ENCODE measurements at places on chromosomes 2 and 18.

DNA sequence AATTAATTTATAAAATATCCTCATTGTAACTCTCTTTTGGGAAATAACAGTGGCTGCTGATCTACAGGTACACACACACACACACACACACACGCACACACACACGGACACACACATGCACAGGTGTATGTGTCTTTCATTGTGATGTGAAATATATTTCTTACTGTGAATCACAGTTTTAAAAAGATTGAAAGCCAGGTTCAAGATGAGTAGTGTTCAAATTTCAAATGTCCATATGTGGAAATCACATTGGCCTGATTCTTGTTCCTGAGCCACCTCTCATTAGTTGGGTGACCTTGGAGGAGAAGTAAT is 372.4 kb downstream of the ALK start:
- DNase-seq, result no peak

GRCh38 chr2:46042207-46042637 is 255.0 kb upstream of the EPAS1 start:
- DNase-seq, result no peak

DNA sequence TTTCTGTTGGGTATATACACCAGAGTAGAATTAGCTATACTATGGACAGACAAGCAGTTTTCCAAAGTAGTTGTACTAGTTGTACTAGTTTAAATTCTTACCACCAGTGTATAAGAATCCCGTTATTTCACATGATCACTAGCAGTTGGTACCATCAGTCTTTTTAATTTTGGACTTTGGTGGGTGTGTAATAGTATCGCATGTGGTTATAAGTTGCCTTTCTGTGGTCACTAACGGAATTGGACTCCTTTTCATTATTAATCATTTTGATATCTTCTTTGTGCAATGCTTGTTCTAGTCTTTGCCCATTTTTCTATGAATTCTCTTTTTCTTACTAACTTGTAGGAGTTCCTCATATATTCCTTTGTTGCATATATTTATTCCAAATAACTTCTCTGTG is 89.8 kb downstream of the ASXL2 start:
- DNase-seq, result no peak

DNA sequence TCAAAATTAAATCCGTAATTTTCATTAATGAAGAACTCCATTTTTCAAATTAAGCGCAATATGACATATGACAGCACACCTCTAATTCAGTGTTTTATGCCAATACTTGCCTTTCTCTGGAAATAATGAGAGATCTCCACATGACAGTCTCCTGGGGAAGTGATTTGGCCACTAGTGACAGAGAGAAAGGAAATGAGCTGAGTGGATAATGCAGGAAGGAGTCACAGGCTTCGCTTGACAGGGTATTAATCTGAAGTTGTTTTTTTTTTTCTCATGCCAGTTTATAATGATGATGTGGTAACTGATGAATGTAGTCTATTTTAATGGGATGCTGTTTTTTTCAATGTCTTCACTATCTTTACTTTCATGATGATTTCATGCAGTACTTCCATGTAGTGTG is 1079.4 kb upstream of the GYPC start:
- DNase-seq, result no peak

DNA sequence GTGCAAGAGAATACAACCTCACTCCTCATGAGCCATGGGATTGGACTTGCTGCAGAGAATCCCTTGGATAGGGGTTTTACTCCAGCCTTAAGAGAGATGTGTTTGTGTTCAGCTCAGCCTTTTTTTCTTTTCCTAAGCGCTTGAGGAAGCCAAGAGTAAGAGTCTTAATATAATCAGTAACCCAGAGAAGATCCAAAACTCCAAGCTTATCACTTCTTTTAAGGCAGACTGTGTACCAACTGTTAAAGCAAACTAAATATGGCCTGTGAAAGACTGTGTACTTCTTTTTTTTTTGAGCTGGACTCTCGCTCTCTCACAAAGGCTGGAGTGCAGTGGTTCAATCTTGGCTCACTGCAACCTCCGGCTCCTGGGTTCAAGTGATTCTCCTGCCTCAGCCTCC is 30.4 kb downstream of the MSGN1 start:
- no peak for DNase-seq

DNA sequence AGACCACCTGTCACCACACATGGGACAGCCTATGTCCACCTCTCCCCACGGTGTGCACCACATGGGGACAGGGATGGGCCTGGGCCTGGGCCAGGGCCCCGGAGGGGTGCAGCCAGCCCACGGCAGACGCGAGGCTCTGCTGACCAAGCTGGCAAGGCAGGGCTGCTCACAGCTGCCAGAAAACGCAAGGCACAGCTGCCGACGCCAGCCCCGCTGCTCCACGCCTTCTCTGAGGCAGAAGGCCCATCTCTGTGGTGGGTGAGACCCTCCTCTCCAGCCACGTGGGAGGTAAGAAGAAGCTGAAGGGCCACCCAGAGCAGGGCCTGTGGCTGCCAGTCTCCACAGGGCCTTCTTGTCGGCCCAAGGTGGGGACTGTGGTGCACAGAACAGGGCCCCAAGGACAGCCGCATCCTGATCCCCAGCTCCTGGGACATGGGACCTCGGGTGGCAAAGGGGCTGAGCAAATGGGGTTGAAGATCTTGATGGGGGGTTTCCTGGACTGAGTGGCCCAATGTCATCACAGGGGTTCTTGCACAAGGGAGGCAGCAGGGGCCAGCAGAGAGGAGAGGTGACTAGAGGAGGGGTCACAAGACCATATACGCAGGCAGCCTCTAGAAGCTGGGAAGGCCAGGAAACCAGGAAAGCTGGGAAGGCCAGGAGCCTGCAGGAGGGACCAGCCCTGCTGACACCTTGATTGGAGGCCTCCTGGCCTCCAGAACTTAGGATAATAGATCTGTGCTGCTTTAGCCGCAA is 72.3 kb downstream of the NDUFA10 start:
- DNase-seq, result no peak

DNA sequence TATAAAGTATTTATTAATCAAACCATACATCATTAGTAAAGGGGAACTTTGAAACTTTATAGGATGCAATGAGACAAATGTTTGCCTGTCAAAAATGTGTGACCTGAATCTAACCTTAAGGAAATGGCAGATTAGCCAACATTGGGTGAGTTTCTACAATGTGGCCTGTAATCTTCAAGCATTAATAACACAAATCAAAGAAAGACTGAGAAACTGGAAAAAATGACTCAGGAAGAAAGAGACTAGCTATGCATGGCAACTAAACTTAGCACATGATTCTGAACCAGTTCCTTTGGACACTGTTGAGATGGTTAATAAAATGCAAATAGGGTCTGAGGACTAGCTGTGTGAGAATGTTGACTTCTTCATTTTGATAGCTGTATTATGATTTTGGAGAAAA is 628.6 kb upstream of the ID2 start:
- no peak for DNase-seq

DNA sequence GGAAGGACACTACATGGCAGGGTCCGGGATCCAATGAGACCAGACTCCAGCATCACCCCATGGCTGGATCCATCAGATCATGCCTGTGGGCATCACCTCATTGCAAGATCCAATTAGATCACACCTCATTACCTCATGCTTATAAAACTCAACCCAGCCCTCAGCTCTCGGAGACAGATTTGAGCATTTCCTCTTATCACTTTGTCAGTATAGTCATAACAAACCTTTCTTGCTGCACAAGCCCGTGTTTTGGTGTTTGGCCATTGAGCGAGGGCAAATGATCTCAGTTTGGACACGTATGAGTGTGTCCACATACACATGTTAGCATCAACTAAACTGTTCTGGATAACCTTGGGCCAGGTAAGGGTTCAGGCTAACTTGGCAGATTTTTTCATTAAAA is 58.8 kb downstream of the CCDC195 start:
- DNase-seq, result no peak

DNA sequence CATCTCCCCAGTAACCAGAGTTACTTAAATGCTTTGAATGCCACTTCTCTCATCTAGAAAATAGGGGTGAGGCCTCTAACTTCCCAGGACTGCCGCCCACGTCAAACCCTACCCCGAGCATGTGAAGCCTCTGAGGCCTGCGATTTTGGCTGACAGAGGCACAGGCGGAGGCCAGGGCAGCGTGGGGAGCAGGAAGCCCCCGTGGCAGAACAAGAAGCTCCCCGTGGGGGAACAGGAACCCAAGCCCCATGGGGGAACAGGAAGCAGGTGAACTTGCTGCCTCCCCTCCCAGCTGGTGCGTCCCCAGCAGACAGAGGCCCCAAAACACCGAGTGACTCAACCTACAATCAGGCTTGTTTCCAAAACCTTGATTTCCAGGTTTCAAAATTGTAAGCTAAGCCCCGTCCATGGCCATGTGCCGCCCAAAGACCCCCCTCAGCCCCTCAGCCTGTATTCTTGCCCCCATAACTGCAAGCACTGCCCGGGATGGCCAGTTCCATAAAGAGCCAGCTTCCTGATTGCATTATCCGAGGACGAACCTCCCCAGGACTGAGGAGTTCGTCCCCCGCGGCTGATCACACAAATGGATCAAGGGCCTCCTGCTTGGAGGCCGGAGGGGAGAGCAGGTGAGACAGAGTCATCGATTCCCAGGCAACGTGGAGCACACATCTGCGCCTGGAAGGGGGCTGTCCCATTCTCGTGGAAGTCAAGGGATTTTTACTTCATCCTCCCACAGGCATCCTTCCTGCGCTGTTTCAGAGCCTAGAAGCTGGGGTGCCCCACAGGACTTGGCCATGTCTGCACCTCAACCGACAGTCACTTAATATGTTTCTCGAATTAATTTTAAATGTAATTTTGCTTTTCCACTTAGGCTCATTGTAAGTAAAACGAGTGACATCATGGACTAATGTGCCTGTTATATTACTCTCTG is 36.3 kb upstream of the CTDP1 start:
- no peak for DNase-seq

DNA sequence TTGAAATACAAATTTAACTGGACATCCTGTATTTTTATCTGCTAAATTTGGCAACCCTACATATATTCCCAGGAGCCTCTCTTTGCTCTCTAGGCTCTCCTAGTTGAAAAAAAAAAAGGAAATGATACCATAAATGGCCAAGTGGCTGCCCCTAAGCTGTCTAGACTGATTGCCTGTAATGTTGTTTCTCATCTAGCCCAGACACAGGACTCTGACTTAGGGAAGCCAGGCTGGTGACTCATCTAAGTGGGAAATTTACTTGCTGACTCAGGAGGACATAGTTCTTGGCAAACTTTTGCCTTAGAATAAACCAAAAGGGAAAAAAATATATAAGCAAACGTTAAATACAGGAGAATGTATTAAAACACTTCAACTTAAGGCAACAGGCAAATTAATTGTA is 14.6 kb upstream of the ITGAV start:
- no peak for DNase-seq

- DNase-seq, result no peak
Measured at GRCh38 chr2:14420851-14421250, 211.7 kb upstream of the LRATD1 start.

DNA sequence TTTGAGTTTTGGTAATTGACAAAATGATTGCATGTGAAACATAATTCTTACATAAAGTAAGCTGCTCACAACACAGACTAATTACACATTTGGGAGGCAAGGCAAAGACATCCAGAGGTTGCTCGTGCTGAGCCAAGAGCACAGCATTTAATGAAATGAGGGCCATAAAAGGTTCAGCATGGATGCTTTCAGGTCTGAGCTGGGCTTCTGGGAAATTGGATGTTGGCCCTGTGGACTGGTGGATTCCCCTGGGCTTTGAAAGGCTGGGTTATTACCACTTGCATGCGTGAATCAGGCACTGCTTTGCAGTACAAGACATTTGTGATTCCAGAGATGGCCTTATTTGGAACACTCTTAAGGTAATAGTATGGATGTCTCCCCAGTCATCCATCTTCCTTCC is 533.5 kb upstream of the NRP2 start:
- DNase-seq, result no peak

GRCh38 chr2:109510136-109511028 is 103.4 kb downstream of the SEPTIN10 start:
- peak; percentile 60 for DNase-seq

GRCh38 chr2:187055463-187055862 is 206.5 kb upstream of the ZSWIM2 start:
- DNase-seq, result no peak

DNA sequence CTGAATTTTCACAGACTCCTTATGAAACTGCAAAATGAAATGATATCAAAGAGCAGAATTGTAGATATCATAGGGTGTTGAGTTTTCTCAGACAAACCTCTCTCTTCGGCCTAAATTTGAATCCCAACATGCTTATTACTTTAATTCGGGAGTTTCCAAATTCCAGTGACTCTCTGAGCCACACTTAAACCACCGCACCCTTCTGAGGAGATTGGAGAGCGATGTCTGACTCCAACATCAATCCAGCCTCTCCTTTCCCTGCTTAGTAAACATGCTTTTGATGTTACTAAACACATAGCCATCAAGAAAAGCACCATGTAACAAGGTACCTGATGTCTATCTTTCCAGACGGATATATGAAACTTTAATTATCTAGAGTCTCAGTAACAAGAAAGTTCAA is 103.1 kb upstream of the ARHGAP28 start:
- no peak for DNase-seq

GRCh38 chr2:14952400-14952963 is 320.0 kb downstream of the LRATD1 start:
- DNase-seq, result no peak

- DNase-seq, result no peak
Measured at GRCh38 chr18:58511897-58512581, 116.9 kb downstream of the ALPK2 start.

GRCh38 chr18:9506046-9506792 is 30.9 kb downstream of the RALBP1 start:
- no peak for DNase-seq

- no peak for DNase-seq
Measured at GRCh38 chr2:62396880-62397279, 109.1 kb downstream of the TMEM17 start.

DNA sequence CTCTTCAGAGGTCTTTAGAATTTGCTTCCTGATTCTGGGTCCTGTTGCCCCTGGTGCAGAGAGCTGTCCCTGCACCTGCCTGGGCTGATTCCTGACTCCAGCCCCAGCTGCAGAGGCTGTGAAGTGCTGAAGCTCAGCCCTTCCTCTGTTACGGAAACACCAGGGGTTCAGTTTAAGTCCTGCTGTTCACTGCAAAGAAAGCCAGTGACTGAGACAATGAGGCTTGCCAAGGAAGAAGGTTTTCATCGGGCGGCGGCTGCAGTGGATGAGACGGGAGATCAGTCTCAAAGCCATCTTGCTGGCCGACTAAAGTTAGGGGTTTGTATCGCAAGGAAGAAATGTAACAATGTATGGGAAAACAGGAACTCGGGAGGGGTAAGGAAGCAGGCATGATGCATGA is 142.4 kb upstream of the ZNF236 start:
- DNase-seq, result no peak

Measured in GM18507 (cell line).